IMR-90 (cell line): ENCODE measurements at places on chromosomes 1 and 21. TPM values are rescaled to one million over a fixed set of nuclear protein-coding genes. Genes with fewer than 3 reads are reported as not detected.

DNA sequence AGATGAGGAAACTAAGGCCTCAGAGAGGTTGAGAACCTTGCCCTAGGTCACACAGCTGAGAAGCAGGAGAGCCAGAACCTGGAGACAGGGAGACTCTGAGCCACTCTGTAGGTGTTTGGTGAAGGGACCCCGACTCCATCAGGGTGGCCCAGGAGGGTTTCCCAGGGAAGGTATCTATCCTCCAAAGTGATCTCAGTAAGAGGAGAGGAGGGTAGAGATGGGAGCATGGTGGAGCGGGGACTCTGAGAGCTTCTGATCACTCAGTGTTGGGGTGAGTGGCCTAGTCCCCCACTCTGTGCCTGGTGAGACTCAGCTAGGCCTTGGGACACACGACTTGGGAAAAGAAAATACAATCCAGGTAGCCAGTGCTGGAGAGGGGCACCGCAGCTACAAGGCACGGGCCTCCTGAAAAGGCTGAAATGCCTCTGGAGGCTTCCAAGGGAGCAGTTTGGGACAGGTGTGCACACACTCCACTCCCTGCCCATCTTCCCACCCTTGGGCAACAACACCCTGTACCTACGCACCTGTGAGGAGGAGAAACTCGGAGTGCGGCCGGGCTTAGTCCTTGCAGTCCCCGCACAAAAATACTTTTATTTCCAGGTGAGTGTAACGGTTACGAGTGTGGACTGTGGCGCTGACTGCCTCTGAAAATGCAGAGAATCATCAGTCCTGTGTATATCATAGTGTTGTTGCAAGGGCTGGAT lies 80.8 kb downstream of the CAMK2N1 start:
- DNase-seq: no peak

Gene CFAP45
- total RNA-seq: 0.56 and 0.72 TPM in 2 replicates

Gene PTGFR
- 5.4 and 8.6 TPM in 2 replicates for total RNA-seq

DNA sequence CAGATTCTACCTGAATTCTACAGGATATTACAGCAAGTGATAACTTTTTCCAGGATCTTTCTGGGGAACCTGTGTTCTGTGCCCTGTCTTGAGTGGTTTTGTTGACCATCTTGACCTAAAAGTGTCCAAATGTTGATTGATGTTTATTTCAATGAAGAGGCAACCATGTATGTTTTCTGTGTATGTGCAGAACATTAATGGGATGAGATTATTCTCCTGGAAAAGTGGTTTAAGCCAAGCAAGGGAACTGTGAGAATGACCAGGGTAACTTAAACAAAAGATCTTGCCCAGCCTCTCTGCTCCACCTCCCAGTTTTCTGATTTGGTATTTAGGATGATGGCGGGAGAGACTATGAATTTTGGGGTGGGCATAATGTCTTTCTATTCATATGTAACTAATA lies 1.0 kb upstream of the SAMD13 start:
- DNase-seq: no peak

GRCh38 chr1:238767321-238767720 lies 619.0 kb upstream of the CHRM3 start:
- no peak for DNase-seq

- no peak for DNase-seq
Measured at GRCh38 chr1:66931590-66931989, 6.8 kb downstream of the MIER1 start.

- DNase-seq: peak; percentile 67
Measured at GRCh38 chr1:211386921-211387320, 60.3 kb downstream of the TRAF5 start.

Gene KCNH1
- 0.54 and 0.56 TPM in 2 replicates for total RNA-seq

- DNase-seq: no peak
Measured at GRCh38 chr1:158084747-158085146, 91.3 kb downstream of the KIRREL1 start.

Gene S100A10
- 77.2 and 86.0 TPM in 2 replicates for total RNA-seq

Gene C1QA
- total RNA-seq: not detected in 2 replicates

Gene KCND3
- under 0.01 TPM in 2 replicates for total RNA-seq

DNA sequence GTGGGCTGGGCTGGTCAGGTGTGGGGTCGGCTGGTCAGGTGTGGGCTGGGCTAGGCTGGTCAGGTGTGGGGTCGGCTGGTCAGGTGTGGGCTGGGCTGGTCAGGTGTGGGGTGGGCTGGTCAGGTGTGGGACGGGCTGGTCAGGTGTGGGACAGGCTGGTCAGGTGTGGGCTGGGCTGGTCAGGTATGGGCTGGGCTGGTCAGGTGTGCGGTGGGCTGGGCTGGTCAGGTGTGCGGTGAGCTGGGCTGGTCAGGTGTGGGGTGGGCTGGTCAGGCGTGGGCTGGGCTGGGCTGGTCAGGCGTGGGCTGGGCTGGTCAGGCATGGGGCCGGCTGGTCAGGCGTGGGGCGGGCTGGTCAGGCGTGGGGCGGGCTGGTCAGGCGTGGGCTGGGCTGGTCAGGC lies 6.3 kb upstream of the FNDC10 start:
- no peak for DNase-seq

- no peak for DNase-seq
Measured at GRCh38 chr1:213444224-213444623, 393.2 kb downstream of the RPS6KC1 start.

Gene CA6
- not detected in 2 replicates for total RNA-seq

- DNase-seq: peak; percentile 19
Measured at GRCh38 chr1:147243841-147244240, 1.4 kb downstream of the CHD1L start.
